ENCODE measurements at places on chromosomes 7 and 10.

DNA sequence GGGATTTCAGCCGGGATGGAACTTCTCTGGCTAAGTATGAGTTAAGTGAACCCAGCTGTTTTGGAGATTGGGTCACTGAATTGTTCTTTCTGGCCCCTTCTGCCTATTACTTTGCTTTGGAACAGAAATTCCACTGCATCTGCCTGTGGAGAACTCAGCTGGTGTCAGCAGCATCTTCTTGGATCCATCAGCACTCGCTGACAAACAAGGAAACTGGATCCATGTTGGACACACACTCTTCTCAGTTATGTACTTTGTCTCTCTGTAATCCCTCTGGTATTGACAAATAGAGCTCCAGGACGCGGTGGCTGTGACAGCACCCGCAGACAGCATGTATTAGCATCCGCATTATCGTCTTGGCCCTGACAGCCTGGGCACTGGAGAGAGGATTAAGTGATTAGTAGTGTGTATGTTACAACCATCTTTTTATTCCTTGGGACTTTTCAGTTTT is 73.0 kb upstream of the BMPER start:
- no peak for DNase-seq

GRCh38 chr10:43384252-43385221 is 13.1 kb downstream of the FXYD4 start:
- no peak for DNase-seq

DNA sequence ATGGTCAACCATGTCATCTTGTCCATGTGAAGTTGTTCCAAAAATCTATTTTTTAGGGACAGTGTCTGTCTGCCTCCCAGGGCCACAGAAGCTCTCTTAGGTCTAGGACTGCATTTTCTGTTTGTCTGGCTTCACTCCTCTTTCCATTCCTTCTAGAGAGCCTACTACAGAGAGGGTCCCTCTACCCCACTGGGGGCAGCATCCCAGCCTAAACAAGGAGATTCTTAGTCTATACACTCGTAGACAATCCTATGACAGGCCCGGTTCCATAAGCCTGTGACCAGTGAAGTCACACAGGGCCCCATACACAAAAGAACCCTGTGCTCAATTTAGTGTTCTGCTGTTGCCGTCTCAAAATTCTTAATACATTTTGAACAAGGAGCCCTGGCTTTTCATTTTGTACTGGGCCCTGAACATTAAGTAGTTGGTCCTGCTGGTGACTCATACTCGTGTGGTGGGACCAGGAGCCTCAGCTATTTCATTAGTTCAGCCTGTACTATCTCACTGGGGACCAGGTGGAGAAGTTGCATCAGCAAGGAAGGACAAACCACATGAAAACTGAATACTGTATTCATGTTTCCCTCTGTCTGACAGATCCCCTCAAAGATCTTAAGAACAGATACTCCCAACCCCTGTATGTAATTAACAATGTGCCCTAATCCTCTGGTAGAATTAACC is 23.5 kb upstream of the FAM180A start:
- no peak for DNase-seq

- DNase-seq, result no peak
These were observed 34.1 kb upstream of the PITRM1 start for GRCh38 chr10:3206511-3207157.

DNA sequence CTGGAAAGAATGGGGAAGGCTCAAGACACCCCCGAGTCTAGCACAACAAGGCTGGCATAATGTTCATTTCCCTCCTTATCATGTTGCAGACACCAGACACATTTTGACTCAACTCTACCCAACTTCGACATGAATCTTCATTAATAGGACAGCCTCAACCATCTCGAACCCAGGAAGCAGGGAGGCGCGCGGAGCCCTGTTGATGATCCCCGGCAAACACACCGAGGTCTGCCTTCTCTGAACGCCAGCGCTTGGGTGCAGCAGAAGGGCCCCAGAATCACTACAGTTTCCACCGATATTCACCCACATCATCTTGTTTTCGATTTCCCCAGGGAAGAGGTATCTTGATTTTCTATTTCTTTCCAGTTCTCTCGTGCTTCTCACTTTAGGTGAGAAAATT is 563.6 kb downstream of the TCERG1L start:
- no peak for DNase-seq

DNA sequence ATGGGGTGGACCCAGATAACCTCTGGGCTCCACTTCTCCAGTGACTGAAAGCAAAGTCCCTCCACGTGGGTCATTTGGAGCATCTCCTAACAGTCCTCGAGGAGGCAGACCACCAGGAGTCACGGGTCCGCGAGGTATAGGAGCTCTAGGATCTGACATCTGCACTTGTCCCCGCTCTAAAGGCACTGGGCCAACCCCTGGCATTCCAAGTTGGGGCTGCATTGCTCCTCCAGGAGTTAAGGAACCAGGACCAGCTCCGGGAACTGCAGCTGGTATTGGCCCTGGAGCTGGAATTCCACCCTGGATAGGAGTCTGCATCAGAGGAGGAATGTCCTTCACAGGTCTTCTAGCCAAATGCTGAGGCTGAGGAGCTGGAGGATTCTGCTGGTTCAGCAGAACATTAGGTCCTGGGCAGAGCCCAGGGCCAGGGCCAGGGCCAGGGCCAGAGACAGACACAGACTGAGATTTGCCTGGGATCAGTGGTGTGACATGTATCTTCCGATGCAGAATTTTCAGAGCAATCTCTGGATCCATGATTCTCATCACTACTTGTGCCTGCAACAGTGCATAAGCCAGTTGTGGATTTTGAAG is 827 bp downstream of the CSTF2T start:
- DNase-seq, result no peak

DNA sequence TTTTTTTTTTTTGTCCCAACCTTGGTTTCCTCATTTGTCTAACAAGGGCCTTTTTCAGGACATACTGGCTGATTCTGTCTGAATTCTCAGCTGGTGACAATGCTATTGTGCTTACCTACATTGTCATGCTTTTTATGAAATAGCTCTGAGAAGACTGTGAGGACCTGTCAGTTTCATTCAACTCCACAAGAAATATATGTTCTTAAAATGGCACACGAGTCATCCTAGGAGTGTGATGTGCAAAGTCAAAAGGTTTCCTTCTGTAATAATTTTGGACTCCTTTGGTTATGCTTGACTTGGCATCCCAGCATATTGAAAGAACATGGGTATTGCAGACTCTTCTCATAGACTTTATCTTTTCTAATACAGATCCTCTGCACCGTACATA is 316.0 kb downstream of the GFRA1 start:
- DNase-seq, result no peak

DNA sequence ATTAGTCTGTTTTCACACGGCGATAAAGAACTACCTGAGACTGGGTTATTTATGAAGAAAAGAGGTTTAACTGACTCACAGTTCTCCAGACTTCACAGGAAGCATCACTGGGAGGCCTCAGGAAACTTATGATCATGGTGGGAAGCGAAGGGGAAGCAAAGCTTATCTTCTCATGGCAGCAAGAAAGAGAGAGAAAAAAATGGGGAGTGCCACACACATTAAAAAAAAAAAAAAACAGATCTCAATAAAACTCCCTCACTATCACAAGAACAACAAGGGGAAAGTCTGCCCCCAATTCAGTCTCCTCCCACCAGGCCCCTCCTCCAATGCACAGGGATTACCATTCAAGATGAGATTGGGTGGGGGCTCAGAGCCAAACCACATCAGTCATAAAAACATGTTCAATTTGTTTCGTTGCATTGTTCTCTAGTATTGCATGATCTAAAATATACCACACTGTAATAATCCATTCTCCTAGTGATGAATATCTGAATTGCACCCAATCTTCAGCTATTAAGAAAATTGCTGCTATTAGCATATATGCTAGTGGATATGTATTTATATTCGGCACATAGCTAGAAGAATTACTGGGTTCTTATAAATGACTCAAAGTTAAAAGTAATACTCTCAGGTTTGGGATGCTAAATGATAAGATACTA is 328.9 kb upstream of the KCND2 start:
- DNase-seq, result no peak

DNA sequence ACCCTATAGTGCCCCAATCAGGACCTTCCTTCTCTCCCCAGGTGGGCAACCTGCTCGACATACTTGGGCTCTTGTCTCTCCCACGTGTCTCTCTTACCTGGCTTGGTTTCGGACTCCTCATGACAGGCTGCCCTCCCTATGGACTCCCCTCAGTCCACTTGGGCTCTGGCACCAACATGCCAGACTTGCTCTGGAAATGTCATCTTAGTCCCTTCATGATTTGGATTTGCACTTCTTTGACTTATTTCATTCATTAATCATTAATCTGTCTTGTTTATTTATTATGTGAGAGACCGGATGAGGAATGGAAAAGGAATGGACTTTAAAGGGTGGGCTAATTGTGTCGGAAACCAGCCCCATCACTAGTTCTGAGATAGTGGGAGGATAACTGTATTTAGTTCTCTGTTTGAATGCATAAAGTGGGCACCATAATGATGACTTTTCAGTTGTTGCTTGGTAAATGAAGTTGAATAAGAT is 108.0 kb downstream of the SND1 start:
- DNase-seq, result no peak

- DNase-seq, result no peak
These were observed 30.3 kb downstream of the PIK3CG start for GRCh38 chr7:106895246-106895864.

Measured in NCI-H345 (cell line).